Body of pancreas (tissue), 4 donors: ENCODE measurements at places on chromosomes 5 and 9. TPM values are rescaled to one million over a fixed set of nuclear protein-coding genes. Genes with fewer than 3 reads are reported as not detected.
A peak's percentile ranks its signal among the peaks of the same experiment; 100 is the strongest.

F2RL2 gene
- total RNA-seq, result not detected

LCN10 gene
- 4.6 TPM for total RNA-seq

ADGRD2 gene
- not detected for total RNA-seq

SPINK4 gene
- total RNA-seq, result not detected

GLDC gene
- not detected for total RNA-seq

LTC4S gene
- total RNA-seq, result 16.2 TPM

ANAPC2 gene
- total RNA-seq, result 51.7 TPM

ORM2 gene
- total RNA-seq, result not detected

DNA sequence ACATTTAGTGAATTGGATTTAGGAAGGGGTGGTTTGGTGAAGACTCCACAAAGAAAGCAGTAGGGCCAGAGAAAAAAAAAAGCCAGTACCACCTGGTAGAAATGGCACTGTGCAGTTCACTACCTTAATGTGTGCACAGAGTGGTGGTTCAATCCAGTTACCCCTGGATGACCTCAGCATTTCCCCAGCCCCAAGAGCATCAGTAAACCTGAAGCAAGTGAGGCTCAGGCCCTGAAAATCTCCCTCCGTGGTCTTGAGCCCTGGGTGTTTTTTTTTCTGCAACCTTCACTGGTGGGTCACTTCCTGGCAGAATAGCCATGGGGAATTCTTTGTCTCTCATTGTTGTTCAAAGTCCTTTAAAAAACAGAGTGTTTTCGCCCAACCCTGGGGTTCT is 202.9 kb downstream of the GADD45G start:
- no peak for DNase-seq

DNA sequence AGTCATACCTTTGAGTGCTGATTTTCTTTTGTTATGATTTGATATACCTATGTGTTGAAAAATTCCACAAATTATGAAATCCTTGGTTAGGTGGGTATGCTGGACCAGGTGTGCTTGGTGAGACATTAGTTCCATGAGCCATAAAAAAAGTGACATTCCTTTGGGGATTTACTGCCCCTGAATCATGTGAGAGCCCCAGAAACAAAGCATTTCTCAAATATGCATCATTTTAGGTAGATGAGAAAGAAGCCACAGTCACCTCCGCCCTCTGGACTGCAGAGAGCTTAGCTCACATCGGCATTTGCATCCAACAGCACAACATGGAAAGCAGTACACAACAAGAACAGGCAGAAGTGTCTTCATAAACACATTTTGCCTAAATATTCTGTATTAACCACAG is 55.3 kb downstream of the DAP start:
- no peak for DNase-seq

- no peak for DNase-seq
Observed at GRCh38 chr5:111635916-111636570, 121.0 kb downstream of the NREP start.

- DNase-seq, result no peak
Observed at GRCh38 chr5:151569132-151570046, 21.7 kb downstream of the FAT2 start.

DNA sequence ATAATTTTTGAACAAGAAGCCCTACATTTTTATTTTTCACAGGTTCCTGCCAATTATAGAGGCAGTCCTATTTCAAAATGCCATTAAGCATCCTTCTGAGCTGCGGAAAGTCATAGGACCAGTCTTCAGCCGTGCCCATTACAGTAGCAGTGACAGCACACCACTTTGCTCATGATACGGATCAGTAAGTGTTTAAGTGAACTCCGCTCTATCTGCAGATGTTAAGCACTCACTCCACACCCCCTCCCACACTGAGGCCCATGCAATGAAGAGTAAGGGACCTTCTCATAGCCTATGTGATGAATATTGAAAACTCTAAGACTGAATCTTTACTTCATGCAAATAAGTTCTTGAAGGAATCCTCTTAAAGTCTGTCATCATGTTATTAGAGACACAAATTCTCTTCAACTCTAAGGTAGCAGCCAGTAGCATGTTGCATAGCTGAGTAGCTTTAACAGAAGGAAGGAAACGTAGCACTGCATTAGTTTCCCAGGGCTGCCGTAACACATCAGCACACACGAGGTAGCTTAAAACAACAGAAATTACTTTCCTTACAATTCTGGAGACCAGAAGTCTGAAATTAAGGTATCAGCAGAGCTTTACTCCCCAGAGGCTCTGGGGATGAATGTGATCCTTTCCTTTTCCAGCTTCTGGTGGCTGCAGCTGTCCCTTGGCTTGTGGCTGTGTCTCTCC is 20.3 kb upstream of the TAF11L2 start:
- DNase-seq, result no peak

DNA sequence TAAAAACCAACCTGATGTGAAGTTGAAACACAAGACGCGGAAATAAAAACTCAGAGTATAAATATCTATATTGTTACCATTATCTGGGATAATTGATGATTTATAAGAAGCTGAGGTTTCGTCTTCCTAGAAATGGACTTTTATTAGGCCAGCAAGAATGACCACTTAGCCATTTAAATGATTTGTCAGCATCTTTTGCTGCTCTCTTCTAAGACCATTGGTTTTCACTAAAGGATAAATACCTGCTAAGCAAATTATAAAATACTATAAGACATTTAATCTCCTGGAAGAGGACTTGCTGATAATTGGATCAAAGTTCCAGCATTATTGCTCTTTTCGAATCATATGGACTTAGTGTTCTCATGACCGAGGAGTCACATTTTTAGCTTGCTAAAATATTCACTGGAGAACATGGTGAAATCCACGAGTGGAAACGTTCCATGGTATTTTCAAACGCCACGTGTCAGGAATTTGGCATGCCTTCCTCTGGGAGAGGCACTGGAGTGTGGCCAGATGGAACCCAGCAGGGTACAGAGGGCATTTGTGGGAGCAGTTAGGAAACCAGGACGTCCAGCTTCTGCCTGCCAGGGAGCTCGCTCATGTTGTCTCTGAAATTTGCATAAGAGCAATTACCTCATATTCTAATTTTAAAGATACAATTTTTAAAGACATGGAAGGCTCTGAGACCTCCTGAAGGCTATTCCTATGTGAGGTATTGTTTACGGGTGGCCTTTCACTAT is 43.1 kb downstream of the TNFAIP8 start:
- DNase-seq, result peak; percentile 63

- no peak for DNase-seq
Observed at GRCh38 chr9:94183240-94183999, 75.7 kb upstream of the ZNF169 start.

DNA sequence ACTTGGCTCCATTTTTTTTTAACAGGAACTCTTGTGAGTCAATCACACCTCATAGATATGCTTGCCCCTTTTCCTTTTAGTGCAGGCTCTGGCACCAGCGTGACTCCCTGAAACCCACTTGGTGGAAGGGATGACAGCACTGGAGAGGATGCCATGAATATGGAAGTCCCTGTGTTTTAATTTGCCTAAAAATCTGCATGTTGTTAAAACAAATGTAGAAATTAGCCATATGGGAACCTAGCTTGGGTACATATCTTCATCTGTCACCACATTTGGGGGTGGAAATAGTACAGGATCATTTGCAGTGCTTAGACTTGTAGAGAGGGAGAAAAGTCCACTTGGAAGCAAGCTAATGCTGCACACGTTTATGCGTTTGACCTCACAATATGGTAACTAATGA is 179.0 kb downstream of the EBF1 start:
- DNase-seq, result no peak

DNA sequence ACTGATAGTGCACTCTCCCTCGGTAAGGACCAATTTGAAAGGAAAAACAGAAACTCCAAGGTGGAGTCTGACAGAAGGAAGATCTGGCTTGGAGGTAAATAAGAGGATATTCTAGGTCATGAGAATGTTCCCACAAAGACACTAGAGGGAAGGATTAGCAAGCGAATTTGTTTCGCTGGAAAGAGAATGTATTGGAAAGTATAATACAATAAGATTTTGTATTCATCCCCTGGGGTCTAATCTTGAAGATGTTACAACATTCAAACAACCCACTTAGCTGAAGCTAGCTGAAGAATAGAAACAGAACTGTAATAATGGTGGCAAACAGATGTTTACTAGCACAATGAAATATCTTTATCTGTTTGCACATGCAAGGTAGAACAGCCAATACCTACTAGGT is 158.7 kb downstream of the GNAQ start:
- no peak for DNase-seq

GRCh38 chr9:126875756-126876510 is 15.5 kb downstream of the ZBTB34 start:
- DNase-seq, result no peak

DNA sequence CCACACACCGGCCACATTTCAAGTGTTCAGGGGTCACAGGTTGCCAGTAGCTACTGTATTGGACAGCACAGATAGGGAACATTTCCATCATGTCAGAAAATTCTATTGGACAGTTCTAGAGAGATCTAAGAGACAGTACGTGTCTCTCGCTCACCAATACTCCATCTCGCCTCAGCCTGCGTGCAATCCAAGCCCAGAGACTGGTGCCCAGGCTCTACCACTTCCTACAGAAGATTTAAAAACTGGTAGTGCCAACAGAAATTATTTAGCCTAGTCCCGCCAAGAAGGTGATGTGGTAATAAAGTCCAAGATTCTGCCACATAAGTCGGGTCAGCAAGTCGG is 390 bp upstream of the SNX2 start:
- DNase-seq, result no peak

GRCh38 chr9:71755230-71755629 is 13.1 kb downstream of the CEMIP2 start:
- no peak for DNase-seq

- DNase-seq, result no peak
Observed at GRCh38 chr5:131180407-131180806, 9.7 kb downstream of the LYRM7 start.

DNA sequence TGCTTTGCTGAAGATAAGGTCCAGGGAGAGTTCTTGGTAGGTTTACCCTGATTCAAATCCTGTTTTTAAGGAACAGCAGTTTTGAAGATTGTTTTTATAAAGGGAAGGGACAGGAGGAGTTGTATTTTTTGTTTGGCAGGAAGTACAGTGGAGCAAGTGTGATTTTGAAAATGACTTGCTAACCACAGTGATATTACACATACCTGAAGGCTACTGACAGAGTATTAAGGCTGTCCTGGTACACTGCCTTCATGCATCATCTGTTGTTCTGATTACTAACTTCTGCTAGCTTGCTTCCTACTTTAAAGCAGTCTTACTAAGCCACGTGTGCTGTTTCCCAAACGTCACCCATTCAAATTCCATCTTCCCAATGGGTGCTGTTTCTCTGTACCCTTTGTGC is 559.5 kb upstream of the SGCD start:
- DNase-seq, result no peak

DNA sequence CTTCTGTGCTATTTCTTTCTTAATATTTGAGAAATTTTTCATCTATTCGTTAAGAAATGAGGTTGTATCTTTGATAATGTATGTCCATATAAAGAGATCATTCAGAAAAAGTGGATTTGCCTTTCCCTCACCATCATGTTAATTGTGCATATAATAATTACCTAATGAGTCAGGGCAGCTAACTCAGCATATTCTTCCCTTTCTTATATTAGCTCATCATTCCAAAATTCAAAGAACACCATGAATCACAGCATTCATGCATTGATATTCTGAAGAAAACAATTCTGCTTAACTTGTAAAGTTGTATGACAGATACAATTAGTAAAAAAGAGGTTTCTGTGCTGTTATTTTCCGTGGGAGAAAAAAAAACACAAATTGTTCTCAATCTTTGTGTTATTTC is 630.6 kb downstream of the TLE1 start:
- no peak for DNase-seq

DNA sequence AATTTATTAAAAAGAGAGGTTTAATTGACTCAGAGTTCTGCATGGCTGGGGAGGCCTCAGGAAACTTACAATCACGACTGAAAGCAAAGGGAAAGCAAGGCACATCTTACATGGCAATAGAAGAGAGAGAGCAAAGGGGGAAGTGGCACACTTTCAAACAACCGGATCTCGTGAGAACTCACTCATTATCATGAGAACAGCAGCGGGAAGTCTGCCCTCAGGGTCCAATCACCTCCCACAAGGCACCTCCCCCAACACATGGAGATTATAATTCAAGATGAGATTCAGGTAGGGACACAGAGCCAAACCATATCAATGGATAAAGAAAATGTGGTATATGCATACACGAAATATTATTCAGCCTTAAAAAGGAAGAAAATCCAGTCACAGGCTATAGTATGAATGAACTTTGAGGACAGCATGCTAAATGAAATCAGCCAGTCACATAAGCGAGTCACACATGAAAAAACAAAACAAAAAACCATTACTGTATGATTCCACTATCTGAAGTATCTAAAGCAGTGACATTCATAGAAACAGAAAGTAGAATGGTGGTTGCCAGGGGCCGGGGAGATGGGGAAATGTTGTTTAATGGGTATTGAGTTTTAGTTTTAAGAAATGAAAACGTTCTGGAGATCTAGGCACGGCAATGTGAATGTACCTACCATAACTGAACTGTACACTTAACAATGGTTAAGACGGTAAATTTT is 83.4 kb upstream of the PCA3 start:
- DNase-seq, result no peak

DNA sequence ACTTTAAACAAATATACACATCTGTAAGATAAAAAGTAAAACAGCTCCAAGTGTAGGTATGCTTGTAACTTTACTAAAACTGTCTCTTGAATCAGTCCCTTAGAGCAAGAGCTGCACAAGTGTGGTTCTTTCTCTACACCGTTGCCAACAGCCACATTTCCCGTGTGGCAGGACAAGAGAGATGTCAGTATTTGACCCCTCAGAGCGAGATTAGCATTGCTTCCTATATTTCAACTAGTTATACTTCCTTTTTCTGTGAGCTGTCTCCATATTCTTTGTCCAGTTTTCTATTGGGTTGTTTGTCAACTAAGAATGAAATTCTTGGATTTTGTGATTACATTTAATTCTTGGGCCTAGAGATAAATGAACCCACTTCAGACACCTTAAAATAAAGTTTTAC is 8.0 kb downstream of the PLIN2 start:
- no peak for DNase-seq

DNA sequence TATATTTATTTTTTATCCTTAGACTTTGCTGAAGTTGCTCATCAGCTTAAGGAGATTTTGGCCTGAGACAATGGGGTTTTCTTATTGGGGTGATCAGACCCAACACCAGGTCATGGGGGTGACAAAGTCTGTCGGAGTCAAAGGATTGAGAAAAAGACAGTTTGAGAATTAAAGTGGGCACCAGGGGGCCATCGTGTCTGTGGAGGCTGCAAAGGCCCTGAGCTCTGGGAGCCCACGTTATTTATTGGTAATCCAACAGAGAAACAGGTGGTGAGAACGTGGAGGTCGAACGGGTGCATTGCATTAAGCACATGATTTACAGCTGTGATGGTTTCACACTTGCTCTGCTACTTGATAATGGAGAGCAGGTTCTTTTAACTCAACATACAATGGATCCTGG is 102.5 kb upstream of the CDH10 start:
- no peak for DNase-seq
